T-cell (primary cell): ENCODE measurements at places on chromosomes 16 and 17.

- no peak overlapping the region for H3K27ac ChIP-seq
- H3K4me1 ChIP-seq = no peaks in the 10 kb centered on the region
- H3K27me3 ChIP-seq = peaks cover 24% of the 10 kb centered on the region
- DNase-seq = no peak
These were observed 59.5 kb downstream of the USP22 start for GRCh38 chr17:20983359-20983637.

GRCh38 chr17:218432-219110 is 37.1 kb upstream of the DOC2B start:
- no peaks in the 10 kb centered on the region for H3K27me3 ChIP-seq
- no peak for DNase-seq
- no peak overlapping the region for H3K4me3 ChIP-seq
- H3K4me1 ChIP-seq = peaks cover 6% of the 10 kb centered on the region
- no peaks in the 10 kb centered on the region for H3K36me3 ChIP-seq

- no peaks in the 10 kb centered on the region for H3K4me1 ChIP-seq
- H3K27me3 ChIP-seq = no peaks in the 10 kb centered on the region
- no peak for DNase-seq
- no peak overlapping the region for H3K27ac ChIP-seq
These were observed 5.1 kb downstream of the ZNF423 start for GRCh38 chr16:49850558-49851467.

- no peak within 1 kb of the TSS for H3K4me3 ChIP-seq
- DNase-seq = no peak
- H3K27me3 ChIP-seq = no peaks in the 10 kb centered on the region
- H3K4me1 ChIP-seq = no peaks in the 10 kb centered on the region
- no peak within 1 kb of the TSS for H3K27ac ChIP-seq
These were observed at the start of gene RNF112 for GRCh38 chr17:19410875-19411620. RNF112 (plus strand) TSS chr17:19411232; CDS start chr17:19411409, 177 bp downstream.

DNA sequence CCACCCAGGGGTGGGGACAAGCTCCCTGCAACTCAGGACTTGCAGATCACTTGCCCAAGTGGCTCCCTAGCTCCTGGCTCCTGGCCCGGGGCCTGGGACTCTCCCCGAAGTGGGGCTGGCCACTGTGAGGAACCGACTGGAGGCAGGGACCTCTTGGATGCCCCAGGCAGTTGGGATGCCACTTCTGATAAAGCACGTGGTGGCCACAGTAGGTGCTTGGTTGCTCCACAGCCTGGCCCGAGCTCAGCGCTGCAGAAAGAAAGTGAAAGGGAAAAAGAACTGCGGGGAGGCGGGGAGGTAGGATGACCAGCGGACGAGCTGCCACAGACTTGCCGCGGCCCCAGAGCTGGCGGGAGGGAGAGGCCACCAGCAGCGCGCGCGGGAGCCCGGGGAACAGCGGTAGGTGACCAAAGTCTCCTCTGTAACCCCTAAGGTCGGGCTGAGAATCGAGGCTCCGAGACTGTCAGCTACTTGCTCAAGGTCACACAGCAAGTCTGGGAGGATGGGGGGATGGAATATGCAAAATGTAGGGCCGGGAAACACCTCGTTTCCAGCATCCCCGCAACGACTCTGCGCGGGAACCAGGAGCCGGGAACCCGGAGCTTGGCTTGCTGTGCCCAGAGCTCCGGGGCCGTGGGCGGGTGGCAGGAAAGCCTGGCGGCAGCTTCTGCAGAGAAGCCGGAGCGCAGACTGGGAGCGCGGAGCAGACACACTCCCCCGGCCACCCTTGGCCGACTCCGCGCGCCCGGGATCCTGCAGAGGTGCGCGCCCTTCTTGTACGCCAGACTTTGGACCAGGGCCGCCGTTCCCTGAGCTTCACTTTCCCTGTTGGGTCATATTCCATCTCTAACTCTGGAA is 1.9 kb downstream of the CIITA start:
- no peaks in the 10 kb centered on the region for H3K4me1 ChIP-seq
- DNase-seq = no peak
- H3K36me3 ChIP-seq = no peaks in the 10 kb centered on the region
- no peak overlapping the region for H3K27ac ChIP-seq
- H3K4me3 ChIP-seq = peak overlapping the region; percentile 67

DNA sequence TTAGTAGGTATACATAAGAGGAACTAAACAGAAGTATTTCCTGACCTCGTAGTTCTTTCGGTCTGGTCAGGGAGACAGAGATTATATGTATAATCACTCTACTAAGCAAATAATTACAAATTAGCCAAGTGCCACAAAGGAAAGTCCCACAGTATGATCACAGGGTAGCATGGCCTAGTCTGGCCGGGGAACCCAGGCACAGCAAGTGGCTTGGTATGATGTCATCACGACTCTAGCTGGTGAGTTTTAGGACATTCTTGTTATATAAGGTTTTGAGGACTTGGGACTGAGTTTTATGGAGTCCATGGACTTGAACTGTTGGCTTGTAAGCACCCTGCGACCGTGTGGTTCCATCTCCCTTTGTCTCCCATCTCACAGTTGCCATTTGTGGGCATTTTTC is 316.5 kb upstream of the ZFHX3 start:
- H3K4me1 ChIP-seq = no peaks in the 10 kb centered on the region
- no peaks in the 10 kb centered on the region for H3K27me3 ChIP-seq
- H3K27ac ChIP-seq = no peak overlapping the region
- no peaks in the 10 kb centered on the region for H3K36me3 ChIP-seq

DNA sequence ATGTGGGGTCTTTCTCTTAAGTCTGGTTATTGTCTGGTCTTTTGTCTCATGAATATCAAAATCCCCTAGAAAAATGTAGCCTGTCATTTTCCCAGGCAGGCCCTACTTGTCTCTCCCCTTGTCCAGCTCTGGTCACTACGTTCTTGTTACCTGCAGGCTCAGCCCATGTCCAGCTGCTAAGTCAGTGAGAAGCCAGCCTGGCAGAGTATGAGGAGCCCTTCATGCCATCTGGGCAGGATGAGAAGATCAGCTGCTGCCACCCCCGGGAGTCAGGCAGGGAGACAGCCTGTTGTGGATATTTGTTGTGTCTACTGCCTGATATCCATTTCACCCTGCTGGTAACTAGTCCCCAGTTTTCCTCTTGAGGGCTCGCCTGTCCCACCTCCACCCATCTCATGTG is 88.9 kb downstream of the ASIC2 start:
- no peaks in the 10 kb centered on the region for H3K4me1 ChIP-seq
- no peaks in the 10 kb centered on the region for H3K27me3 ChIP-seq
- no peak overlapping the region for H3K27ac ChIP-seq
- DNase-seq = no peak

DNA sequence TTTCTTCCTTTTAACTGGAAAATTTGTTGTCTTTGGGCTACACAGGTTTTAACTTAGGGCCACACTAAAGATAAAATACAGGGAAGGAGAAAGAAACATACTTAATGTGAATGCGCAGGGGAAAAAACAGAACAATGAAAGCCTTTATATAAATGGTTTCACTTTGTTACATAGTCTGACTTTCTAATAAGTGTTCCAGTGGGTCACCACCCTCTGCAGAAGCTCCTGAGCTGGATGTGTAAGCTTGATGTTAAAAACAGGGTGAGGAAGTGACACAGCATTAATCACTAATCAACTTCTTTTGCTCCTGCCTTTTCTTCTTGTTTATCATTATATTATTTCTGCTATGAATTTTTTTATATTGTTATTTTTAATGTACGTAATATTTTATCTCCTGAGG is 445.6 kb upstream of the CA10 start:
- H3K4me1 ChIP-seq = no peaks in the 10 kb centered on the region
- no peak overlapping the region for H3K4me3 ChIP-seq
- no peaks in the 10 kb centered on the region for H3K27me3 ChIP-seq
- H3K36me3 ChIP-seq = no peaks in the 10 kb centered on the region

- H3K27ac ChIP-seq = no peak overlapping the region
- H3K4me1 ChIP-seq = no peaks in the 10 kb centered on the region
- H3K36me3 ChIP-seq = no peaks in the 10 kb centered on the region
- H3K27me3 ChIP-seq = no peaks in the 10 kb centered on the region
- no peak overlapping the region for H3K4me3 ChIP-seq
These were observed 149.5 kb downstream of the TRIM37 start for GRCh38 chr17:58956997-58957724.
